ENCODE measurements at places on chromosomes 4 and X.
A peak's percentile ranks its signal among the peaks of the same experiment; 100 is the strongest.

DNA sequence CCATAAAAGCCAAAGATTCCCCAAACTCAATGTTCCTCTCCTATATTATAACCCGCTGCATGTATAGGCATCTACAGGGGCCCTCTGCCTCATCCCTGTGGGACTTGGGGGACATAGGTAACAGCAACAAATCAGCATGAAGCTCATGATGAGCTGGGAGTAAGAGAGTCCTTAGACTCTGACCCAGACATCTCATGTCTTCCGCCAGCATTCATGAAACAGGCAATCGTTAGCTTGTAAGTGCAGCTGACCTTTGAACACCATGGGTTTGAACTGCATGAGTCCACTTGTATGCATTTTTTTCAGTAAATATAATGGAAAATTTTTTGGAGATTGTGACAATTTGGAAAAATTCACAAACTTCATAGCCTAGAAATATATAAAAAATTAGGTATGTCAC lies 10.4 kb upstream of the SCOC start:
- no peak for DNase-seq

- DNase-seq, result peak; percentile 64
Measured at GRCh38 chr4:185265942-185266341, 56.5 kb downstream of the SNX25 start.

- no peak for DNase-seq
Measured at GRCh38 chr4:40373636-40374035, 38.5 kb downstream of the CHRNA9 start.

GRCh38 chrX:118164138-118164537 lies 47.5 kb upstream of the KLHL13 start:
- DNase-seq, result peak; percentile 0

DNA sequence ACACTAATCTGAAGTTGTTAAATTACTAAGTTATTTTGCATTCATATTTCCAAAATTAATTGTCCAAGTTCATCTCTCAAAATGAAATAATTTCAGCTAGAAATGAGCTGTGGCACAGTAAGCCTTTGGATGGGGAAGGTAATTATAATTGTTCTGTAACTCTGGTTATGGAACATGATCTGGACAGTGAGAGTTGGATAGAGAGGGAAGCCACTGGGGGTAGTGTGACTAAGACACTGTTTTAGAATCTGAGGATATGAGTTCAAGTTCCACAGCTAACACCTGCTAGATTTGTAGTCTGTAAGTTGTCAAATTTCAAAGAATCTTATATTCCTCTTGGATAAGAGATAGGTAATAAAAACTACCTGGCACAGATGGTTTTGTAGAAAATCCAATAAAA lies 49.5 kb downstream of the DMD start:
- DNase-seq, result no peak

DNA sequence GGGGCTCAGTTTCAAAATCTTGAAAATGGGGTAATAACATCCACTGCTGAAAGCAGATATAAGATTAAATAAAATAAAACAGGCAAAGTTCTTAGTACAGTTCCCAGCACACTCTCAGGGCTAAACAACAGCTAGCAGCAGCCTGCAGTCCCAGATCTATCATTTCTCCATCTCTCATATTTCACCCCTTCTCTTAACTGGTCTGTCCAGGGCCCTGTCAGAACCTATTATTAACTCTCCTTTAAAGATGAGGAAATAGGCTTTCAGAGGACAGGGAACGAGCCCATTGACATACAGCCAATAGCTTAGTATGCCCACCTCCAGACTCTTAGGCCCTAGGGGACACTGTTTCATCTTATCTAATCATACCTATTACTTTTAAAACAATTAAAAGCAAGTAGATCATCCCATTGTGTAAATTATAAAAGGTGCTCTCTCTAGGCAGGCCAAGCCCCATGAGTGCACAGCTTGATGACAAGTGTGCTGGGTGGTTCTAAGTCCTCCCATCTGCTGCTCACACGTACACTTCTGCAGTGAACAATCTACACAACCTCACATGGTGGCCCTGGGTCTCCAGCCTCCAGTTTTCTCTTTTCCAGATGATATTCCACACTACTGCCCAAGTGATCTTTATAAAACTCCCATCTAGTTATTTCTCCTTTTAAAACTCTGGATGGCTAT lies 119.0 kb downstream of the APBB2 start:
- DNase-seq, result no peak

DNA sequence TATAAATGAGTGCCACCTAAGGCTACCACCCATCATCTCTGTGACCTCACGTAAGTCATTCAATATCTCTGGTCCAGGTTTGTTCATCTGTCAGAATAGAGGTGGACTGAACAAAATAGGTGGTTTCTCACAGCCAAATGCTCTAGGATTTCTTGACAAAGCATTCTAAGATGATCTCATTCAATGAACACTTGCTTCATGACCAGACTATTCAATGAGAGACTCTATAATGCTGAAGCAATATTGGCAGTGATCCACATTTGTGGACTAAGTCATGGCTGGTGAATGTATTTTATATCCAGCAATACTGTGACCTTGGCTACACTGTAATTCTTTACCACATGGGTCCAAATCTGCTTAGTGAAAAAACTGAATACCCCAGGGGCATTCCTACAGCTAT lies 37.9 kb downstream of the LDB2 start:
- peak; percentile 97 for DNase-seq

GRCh38 chr4:81432825-81433224 lies 38.9 kb downstream of the RASGEF1B start:
- no peak for DNase-seq

DNA sequence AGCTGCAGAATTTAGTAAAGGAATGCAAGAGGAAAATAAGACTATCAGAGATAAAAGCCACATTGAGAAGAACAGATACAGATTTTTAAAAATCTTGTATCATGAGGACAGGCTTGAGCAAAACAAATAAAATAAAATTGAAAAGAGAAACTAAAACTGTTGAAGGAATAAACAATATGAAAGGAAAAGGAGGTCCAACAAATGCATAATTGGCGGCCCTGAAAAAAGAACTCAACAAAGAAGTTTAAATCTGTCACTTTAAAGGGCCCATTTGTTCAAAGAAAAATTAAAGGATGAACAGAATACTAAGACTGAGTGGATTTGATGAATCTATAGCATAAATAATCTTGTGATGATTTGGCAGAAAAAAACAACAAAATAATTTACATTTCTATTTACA lies 36.5 kb downstream of the TMPRSS11B start:
- no peak for DNase-seq

DNA sequence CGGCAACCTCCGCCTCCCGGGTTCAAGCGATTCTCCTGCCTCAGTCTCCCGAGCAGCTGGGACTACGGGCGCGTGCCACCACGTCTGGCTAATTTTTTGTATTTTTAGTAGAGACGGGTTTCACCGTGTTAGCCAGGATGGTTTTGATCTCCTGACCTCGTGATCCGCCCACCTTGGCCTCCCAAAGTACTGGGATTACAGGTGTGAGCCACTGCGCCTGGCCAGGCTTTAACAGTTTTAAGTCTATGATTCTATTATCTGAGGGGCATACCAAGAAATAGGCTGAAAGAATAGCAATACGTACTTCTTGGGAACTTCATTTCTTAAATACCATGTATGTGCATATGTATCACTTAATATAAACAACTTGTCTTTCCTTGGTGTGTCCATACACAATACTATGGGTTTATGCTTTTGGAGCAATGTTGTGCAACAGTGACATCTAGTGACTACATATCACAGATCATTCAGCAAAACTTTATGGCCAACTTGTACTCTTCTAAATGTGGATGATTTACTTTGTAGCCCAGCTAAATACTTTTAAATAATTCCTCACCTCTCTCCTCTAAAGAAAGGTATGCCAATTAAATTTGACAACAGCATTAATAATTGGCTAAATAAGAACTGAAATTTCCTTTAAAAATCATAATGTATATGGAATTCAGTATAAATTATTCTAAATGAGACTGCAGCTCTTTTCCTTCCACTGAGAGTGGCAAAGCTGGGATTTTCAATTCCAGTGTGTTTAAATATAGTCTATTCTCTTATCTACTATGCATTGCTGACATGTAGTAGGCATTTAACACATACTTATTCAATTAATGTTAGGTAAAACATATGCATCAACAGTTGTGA lies 10.4 kb downstream of the SLC9B1 start:
- peak; percentile 69 for DNase-seq

DNA sequence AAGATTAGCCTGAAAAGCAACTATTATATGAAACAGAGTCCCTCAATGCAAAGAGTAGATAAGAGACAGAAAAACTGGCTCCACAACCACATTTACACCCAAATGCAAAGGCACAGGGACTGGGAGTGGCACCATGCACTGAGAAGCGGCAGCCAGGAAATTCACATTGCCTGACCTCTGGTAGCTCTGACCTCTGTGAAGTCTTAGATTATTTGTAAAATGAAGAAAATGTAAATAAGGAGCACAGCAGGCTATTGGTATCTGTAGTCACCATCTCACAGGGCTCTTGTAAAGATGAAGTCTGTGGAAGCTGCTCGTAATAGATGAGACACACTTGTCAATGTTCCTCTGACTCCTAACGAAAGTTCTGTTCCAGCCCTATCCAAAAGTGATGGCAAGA lies 69.7 kb downstream of the FAT1 start:
- no peak for DNase-seq

GRCh38 chrX:135974279-135974856 lies 580 bp upstream of the MMGT1 start:
- peak; percentile 73 for DNase-seq

DNA sequence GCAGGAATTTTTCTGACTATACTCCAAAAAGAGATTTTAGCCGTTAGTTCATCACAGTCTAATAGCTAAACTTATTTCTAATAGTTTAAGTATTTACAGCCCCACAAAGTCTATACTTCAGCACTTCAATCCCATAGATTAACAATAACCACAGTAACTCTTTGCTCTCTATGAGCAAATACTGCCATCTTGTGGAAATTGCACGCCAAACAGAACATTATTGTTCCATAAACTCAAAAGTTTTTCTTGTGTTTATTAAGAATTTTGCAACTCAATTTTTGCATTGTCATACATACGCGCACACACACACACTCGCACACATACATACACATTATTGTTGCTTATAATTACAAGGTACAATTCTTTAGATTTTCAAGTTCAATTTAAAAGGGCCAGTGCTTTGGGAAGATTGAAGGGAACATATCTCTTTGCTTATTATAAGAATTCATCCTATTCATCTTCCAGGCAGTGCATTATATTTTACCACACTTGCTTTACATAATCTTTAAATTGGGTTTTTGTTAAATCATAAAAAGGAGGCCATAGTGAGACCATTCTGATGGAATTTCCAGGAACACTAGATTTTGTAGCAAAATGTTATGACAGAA lies 63.8 kb upstream of the ATOH1 start:
- peak; percentile 36 for DNase-seq

GRCh38 chr4:71348586-71348985 lies 9.8 kb downstream of the SLC4A4 start:
- DNase-seq, result no peak

- DNase-seq, result no peak
Measured at GRCh38 chrX:110536816-110537215, 178.2 kb downstream of the RTL9 start.

GRCh38 chrX:129759576-129760061 lies 20.1 kb upstream of the SASH3 start:
- peak; percentile 76 for DNase-seq

- no peak for DNase-seq
Measured at GRCh38 chr4:78938474-78938867, 767 bp downstream of the PAQR3 start.

- DNase-seq, result no peak
Measured at GRCh38 chrX:35023683-35024082, 81.1 kb downstream of the FAM47B start.

DNA sequence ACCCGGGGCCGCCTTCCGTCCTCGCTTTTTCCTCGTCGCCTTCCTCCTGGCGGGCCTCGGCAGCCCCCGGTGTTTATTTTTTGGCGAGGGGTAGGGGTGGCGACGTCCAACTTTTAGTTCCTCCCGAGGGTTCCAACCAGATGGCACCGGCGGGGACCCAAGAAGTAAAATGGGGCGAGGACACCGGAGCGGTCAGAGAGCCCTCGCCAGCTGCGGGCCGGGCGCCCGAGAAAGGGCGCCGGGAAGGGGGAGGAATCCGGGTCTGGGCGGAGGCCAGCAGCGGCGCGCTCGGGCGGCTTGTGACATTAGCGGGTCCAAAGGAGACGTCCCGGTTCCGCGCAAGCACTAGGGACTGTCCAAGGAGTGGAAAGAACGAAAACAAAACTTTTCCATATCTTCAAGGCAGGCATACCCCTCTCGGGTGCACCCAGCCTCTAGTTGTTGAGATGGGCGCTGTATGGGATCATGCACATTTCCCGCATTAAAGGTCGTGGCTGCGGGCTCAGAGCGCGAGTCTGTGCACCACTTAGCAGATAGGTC lies 691 bp upstream of the USP46 start:
- DNase-seq, result peak; percentile 30

DNA sequence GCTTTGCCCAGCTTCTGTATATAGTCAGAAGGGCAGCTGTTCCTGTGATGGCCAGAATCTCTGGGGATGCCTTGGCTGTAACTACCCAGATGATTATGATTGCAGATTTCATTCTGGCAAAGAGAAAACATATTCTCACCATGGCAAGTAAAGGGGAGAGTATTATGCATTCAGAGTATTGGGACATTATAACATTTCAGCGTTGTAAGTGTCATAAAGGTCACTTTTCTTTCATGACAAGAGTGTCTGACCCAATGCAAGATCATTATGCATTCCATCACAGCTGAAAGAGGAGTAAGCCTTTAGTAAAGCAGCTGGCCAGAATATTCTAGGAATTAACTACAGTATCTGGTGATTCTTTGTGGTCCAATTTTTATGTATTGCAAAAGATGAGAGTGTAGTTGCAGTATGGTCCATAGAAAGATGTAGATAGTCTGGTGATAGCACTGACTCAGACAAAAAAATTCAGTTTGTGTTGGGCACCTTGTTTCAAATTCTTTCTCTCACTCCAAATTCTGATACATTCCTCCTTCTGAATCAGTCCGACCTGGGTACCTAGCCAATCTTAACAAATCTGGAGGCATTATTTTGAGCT lies 2366.3 kb downstream of the PCDH7 start:
- DNase-seq, result peak; percentile 72

DNA sequence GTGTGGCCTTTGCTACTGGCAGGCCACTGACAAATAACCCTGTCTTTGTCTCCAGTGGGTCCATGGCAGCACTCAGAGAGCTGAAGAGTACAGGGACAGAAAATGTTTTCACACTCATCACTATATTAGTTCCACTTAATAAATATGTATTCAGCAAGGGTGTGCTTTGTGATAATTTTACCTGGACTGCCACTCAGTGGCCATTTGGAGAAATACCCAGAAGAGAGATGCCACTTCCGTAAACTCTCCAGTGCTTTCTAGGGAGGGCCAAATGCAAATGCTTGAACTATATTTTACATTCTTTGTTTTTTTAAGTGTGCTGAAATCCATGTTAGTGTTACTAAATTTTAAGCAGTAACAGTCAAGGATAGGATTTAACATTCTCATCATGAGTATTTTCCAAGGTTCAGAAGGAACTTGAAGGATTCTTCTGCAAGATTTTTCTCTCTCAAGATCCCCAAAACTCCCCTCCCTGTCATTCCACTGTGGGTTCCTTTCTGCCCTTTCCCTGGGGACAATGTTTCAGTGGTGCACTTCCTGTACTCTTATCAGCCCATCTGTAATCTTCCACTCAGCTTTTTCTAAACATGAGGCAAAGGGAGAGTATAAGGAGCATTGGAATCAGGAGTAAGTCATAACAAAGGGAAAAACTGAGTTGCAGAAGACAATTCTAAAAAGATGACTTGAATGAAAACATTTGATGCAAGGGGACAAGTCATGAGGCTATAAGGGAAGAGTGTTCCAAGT lies 46.0 kb downstream of the TFDP3 start:
- peak; percentile 14 for DNase-seq

All from fibroblast of skin of right biceps (primary cell).